ENCODE measurements at places on chromosomes 5 and 9. TPM values are rescaled to one million over a fixed set of nuclear protein-coding genes. Genes with fewer than 3 reads are reported as not detected.
A peak's percentile ranks its signal among the peaks of the same experiment; 100 is the strongest.

- no peaks in the 10 kb centered on the region for H3K4me1 ChIP-seq
- no peak overlapping the region for H3K4me3 ChIP-seq
- no peaks in the 10 kb centered on the region for H3K27me3 ChIP-seq
- H3K36me3 ChIP-seq: no peaks in the 10 kb centered on the region
These were observed 8.6 kb upstream of the PSAT1 start for GRCh38 chr9:78288214-78288892.

GRCh38 chr9:110207071-110207641, 803 bp downstream of the C9orf152 start:
- DNase-seq: peak; percentile 79
- no peaks in the 10 kb centered on the region for H3K27me3 ChIP-seq
- peak overlapping the region; percentile 74 for H3K27ac ChIP-seq

DNA sequence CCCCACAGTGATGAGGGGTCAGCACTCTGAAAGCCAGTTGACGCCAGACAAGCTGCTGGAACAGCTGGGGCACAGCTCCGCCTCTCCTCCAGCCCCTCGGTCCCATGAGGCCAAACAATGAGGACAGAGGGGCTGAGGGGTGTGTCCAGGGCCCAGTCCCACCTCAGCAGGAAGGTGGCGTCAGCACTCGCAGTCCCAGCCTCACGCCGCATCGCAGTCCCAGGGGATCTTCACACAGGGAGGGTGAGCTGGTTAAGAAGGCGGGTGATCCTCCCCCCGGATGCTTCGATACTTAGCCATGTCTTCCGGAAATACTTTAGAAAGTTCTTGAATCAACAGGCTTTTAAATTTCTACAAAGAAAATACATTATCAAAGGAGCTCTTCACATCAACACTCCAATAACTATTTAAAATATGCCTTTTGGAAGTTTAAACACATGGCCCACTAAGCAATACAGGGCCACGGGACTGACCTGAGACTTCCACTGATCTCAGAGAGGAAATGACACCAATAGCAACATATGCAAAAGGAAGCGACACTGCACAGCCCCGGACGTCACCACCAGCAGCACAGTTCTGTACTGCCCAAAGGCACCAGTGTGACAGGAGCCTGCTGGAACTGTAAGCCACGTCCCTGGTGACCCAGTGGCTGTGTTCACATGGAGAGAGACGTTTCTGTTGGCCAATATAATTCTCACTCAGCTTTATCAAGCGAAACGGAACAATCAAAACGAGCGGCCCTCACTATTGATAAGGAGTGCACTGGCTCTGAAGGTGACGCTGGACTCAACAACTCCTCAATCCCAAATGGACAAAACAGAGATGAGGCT, 5.9 kb downstream of the MED10 start:
- no peak overlapping the region for H3K4me3 ChIP-seq
- no peak overlapping the region for H3K27ac ChIP-seq
- no peaks in the 10 kb centered on the region for H3K36me3 ChIP-seq
- no peaks in the 10 kb centered on the region for H3K4me1 ChIP-seq
- DNase-seq: no peak
- no peaks in the 10 kb centered on the region for H3K27me3 ChIP-seq

Gene RCL1
- 28.1 TPM for total RNA-seq

Gene STPG3
- total RNA-seq: not detected

DNA sequence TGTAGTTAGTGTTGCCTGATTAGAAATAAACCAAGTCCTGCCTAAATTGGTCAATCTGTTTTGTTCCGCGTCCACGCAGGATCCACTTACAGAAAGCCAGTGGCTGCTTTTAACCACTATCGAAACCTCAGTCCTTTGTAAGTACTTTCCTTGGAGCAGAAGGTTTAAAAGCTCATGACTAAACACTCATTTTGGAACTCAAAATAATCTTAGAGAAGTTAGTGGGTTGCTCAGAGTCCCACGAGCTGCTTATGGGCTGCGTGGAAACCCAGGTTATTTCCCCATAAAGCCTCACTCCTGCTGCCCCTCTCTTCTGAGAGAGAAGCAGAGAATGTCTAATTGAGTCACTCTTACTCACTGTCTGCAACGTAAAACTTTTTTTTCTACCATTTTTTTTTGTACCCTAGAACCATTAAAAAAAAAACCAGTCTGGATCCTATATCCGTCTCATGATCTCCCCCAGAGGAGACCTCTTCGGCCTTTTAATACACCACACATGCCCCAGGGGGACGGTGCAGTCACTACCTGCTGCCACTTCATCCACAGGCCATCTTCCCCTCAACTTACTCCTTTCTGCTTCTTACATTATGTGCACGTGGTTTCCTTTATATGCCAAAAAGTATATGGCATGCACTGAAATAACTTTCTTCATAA, 7.6 kb downstream of the BASP1 start:
- no peaks in the 10 kb centered on the region for H3K36me3 ChIP-seq
- H3K27me3 ChIP-seq: no peaks in the 10 kb centered on the region
- no peaks in the 10 kb centered on the region for H3K4me1 ChIP-seq

Gene CMYA5
- total RNA-seq: 15.7 TPM

Gene HSD17B4
- 205 TPM for total RNA-seq

DNA sequence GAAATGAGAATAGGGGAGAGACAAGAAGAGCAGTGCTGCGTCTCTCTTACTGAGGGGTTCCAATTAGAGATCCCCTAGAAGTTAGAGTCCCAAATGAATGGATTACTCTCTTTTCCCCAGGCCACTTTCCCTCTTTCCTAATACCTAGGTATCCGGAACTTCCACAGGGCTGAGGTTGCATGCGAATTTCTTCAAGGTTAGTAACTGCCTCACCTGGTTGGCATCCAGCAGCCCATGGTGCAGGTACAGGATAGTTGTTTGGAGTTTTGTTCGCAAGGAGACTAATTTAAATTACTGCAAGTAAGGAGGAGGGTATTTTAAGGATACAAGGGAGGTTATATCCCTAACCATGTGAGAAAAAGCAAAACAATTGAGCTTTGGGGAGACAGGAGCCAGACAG, 52.4 kb upstream of the JAK2 start:
- no peaks in the 10 kb centered on the region for H3K4me1 ChIP-seq
- H3K27ac ChIP-seq: no peak overlapping the region
- no peaks in the 10 kb centered on the region for H3K36me3 ChIP-seq
- no peak for DNase-seq
- H3K27me3 ChIP-seq: no peaks in the 10 kb centered on the region
- H3K4me3 ChIP-seq: no peak overlapping the region
